ENCODE measurements at places on chromosomes 2 and 18.

GRCh38 chr2:1552611-1553010 is 139.3 kb downstream of the TPO start:
- H3K4me3 ChIP-seq: no peak overlapping the region
- H3K4me1 ChIP-seq: peaks cover 6% of the 10 kb centered on the region
- no peak overlapping the region for H3K27ac ChIP-seq
- no peak for DNase-seq
- peaks cover 12% of the 10 kb centered on the region for H3K27me3 ChIP-seq
- no peaks in the 10 kb centered on the region for H3K36me3 ChIP-seq

GRCh38 chr18:31892936-31893335 is 50.0 kb downstream of the TRAPPC8 start:
- H3K36me3 ChIP-seq: peaks cover 43% of the 10 kb centered on the region
- H3K27me3 ChIP-seq: no peaks in the 10 kb centered on the region
- H3K4me3 ChIP-seq: no peak overlapping the region
- H3K4me1 ChIP-seq: peaks cover 7% of the 10 kb centered on the region
- DNase-seq: no peak
- peak overlapping the region; percentile 0 for H3K27ac ChIP-seq

DNA sequence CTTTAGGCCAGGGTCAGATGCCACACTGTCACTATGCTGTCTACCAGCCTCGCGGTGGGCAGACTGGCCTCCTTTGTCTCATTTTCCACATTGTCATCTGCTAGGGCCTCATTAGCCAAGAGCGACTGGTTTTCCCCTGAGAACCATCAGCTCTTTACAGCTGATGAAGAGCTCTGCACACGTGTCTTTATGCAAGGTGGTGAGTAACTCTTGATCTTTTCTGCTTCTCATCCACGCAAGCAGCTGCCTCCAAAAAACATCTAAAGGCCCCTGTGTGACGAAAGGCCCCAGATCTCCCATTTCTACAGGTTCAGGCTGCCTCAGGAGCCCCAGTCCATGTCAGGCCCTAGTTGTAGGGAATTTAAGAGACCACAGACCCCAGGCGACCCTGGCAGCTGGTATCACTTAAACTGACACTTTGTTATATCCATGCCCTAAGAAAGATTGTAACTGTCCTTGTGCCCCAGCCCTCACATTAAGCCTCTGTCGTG is 52.9 kb downstream of the DPYSL5 start:
- H3K36me3 ChIP-seq: no peaks in the 10 kb centered on the region
- H3K4me1 ChIP-seq: no peaks in the 10 kb centered on the region
- no peak overlapping the region for H3K4me3 ChIP-seq

DNA sequence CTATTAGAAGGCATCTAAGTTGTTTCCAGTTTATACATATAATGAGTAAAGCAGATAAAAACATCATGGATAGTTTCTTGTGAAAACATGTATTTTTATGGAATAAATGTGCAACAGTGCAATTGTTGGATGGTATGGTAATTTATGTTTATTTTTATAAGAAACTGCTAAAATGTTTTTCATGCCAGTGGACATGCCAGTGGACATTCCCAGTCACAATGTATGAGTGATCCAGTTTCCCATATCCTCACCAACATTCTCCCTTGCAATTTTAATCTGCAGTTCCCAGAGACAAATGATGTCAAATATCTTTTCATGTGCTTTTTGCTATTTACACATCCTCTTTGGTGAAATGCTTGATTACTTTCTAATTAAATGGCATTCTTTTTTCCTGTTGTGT is 818.6 kb downstream of the SUCLG1 start:
- peaks cover 3% of the 10 kb centered on the region for H3K27me3 ChIP-seq
- no peaks in the 10 kb centered on the region for H3K36me3 ChIP-seq
- H3K4me1 ChIP-seq: no peaks in the 10 kb centered on the region
- DNase-seq: no peak
- no peak overlapping the region for H3K4me3 ChIP-seq

DNA sequence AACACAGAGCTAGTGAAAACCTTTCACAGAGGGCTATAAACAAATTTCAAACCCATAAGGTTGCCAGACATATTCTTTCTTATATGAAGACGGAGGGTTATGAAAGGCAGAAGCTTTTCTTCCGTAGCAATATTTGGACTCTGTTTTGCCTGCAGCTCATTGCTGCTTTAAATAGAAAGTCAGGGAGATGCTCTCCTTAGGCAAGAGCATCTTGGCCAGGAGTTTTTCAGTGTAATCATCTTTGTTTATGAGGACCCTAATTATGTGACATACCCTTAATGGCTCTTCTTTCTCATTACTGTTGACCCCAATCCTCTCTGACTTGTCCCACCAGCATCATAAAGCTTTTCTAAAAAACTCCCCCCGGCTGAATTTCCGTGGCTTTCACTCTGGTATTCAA is 433.4 kb upstream of the NRXN1 start:
- H3K4me1 ChIP-seq: no peaks in the 10 kb centered on the region
- H3K36me3 ChIP-seq: no peaks in the 10 kb centered on the region
- no peak overlapping the region for H3K4me3 ChIP-seq
- H3K27me3 ChIP-seq: no peaks in the 10 kb centered on the region
- DNase-seq: no peak

DNA sequence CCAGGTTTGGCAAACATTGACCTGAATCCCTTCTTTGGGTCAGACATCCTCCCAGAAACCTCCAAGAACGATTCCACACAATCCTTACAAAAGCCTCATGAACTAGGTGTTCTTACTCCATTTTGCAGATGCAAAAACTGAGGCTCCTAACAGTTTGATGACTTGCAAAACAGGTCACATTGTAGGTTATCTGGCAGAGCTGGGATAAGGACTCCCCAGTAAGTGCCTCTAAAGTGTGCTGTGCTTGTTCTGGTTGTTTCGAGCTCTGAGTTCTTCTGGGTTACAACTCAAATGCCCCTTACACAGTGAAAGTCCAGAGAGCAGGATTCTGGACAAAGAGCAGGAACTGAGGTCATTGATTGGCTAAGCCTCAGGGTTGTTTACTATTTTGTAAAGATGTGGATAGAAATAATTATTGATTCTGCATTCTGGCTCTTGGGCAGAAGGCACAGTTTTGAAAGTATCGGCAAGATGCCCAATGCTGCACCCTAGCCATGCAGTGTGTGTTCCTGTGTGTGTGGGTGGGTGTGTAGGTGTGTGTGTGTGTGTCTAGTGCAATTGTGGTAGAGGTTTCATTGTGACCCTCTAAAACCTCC is 17.0 kb upstream of the IGFBP2 start:
- DNase-seq: no peak
- H3K4me3 ChIP-seq: no peak overlapping the region
- no peaks in the 10 kb centered on the region for H3K36me3 ChIP-seq
- H3K27ac ChIP-seq: no peak overlapping the region
- peaks cover 5% of the 10 kb centered on the region for H3K27me3 ChIP-seq
- H3K4me1 ChIP-seq: peaks cover 6% of the 10 kb centered on the region

GRCh38 chr2:5119046-5119445 is 573.1 kb upstream of the SOX11 start:
- H3K27me3 ChIP-seq: no peaks in the 10 kb centered on the region
- H3K4me3 ChIP-seq: no peak overlapping the region
- no peaks in the 10 kb centered on the region for H3K4me1 ChIP-seq
- H3K36me3 ChIP-seq: no peaks in the 10 kb centered on the region
- DNase-seq: no peak
- H3K27ac ChIP-seq: no peak overlapping the region

DNA sequence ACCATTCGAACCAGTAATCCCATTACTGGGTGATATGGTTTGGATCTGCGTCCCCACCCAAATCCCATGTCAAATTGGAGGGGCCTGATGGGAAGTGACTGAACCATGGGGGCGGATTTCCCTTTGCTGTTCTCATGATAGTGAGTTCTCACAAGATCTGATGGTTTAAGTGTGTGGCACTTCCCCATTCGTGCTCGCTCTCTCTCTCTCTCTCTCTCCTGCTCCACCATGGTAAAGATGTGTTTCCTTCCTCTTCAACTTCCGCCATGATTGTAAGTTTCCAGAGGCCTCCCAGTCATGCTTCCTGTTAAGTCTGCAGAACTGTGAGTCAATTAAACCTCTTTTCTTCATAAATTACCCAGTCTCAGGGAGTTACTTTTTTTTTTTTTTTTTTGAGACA is 62.6 kb downstream of the NBAS start:
- H3K27ac ChIP-seq: no peak overlapping the region
- H3K4me3 ChIP-seq: no peak overlapping the region
- H3K4me1 ChIP-seq: no peaks in the 10 kb centered on the region
- no peaks in the 10 kb centered on the region for H3K27me3 ChIP-seq

- no peaks in the 10 kb centered on the region for H3K27me3 ChIP-seq
- H3K36me3 ChIP-seq: no peaks in the 10 kb centered on the region
- H3K27ac ChIP-seq: no peak overlapping the region
- H3K4me1 ChIP-seq: peaks cover 3% of the 10 kb centered on the region
Observed at GRCh38 chr2:172046866-172047565, 38.3 kb upstream of the DLX1 start.

DNA sequence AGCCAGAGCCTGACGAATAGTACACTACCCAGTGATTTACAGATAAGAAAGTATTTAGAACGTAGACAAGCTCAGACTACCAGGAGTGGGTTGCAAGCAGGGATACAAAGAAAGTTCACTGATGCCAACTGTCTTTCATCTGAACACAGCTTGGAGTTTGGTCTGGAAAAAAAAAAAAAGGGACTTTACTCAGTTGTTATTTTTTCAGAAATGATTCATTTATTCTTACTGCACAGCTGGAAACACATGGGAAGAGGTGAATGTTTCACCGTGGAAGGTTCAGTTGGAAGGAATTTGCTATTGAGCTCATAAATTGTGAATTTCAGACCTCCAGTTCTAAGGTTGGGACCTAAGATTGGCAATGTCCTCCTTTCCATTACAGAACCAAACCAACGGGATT is 259.7 kb downstream of the ETAA1 start:
- no peak overlapping the region for H3K27ac ChIP-seq
- H3K4me1 ChIP-seq: no peaks in the 10 kb centered on the region
- H3K27me3 ChIP-seq: peaks cover 3% of the 10 kb centered on the region
- H3K4me3 ChIP-seq: no peak overlapping the region
- no peak for DNase-seq

Measured in naive thymus-derived CD8-positive, alpha-beta T cell (primary cell).